Sciatic nerve (tissue), 2 donors: ENCODE measurements at places on chromosomes 16 and 17. TPM values are rescaled to one million over a fixed set of nuclear protein-coding genes. Genes with fewer than 3 reads are reported as not detected.

DNA sequence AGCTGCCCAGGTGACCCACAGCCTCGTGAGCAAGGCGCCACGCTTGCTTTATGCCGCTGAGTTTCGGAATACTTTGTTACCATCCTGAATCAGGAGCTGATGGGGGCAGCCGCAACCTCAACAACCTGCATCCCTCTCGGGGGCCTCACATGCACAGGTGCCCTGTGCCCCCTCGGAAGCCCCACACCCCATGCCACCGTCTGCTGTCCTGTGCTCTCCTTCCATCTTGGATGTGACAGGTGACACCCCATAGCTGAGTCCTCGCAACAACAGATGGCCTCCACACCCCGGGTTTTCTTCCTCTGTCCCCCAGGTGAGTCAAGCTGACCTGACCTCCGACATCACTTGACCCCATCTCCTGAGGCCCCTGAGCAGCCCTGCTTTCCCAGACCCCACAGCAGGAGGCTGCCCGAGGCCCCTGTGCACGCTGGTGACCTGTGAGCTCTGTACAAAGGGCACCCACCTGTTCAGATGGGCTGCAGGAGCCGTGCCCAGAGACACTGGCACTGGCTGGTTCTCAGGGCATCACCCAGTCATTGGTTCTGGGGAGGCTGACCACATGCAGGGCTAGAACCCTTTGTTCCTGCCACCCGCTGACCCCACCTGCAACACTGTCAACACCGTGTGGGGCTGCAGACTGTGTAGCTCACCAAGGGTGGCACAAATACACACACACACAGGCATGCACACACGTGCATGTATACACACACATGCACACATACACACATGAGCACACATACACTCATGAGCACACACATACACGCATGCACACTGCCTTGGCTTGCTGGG is 57.7 kb downstream of the RMI2 start:
- no peak for DNase-seq

- DNase-seq = no peak
These were observed 1.2 kb downstream of the CACNA1G start for GRCh38 chr17:50561746-50562141.

ZNF469 gene
- total RNA-seq = 2.9 TPM

- DNase-seq = no peak
These were observed 27.1 kb upstream of the ANKFN1 start for GRCh38 chr17:56125830-56126819.

TRIM72 gene
- total RNA-seq = 0.40 TPM

DNA sequence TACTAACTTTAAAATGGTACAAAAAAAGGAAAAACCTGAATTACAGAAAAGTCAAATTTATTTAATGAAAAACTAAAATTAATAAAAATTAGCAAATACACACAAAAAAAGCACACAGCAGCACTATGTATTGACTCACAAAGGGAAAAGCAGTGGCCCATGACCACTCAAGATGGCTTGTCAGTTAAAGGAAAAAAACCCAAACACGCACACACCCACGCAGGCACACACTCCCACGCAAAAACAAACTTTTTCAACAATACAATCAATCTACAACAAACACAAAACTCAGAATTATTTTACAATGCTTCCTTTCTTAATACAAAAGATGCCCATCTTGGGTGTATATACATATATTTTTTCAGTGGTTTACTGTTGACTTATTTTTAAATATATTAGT is 24.2 kb downstream of the SIAH1 start:
- no peak for DNase-seq

- no peak for DNase-seq
These were observed 33.5 kb upstream of the DOC2B start for GRCh38 chr17:214881-215331.

MPV17L gene
- 7.9 TPM for total RNA-seq

DNA sequence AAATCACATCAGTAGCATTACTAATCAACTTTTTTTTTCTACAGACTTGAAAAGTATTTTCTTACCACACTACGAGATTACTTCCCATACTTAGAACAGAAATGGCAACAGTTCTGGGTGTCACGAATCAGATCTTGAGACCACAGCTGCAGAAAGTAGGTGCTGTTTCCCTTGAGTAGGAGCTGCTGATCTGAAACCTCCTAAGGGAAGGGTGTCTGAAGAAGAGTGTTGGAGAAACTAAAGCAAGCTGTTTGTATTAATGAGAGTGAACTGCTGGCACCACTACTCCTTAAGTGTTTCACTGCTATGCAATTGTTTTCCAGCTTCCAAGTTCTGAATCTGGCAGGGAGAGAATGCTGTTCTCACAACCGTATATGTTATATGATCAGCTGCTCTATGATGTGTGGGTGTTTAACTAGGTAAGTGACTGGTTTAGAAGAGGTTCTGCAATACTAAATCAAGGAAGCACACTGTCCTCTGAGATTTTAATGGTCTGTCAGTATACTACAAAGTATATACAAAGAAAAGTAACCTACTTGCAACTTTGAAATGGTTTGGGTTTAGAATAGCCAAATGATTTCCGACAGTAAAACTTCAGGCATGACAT is 3.3 kb downstream of the ZNF652 start:
- DNase-seq = no peak

DNA sequence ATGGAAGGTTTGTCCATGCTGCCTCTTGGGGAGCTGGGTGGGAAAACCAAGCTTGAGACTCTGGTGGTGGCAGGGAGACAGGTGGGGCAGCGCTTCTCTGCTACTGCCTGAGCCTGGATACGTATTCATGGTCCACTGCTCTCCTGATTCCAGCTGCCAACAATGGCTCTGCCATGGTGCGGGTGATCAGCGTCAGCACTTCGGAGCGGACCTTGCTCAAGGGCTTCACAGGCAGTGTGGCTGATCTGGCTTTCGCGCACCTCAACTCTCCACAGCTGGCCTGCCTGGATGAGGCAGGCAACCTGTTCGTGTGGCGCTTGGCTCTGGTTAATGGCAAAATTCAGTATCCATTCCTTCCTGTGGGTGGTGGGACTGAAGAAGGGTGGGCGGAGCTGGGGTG is 4.2 kb downstream of the EDC4 start:
- no peak for DNase-seq

DNA sequence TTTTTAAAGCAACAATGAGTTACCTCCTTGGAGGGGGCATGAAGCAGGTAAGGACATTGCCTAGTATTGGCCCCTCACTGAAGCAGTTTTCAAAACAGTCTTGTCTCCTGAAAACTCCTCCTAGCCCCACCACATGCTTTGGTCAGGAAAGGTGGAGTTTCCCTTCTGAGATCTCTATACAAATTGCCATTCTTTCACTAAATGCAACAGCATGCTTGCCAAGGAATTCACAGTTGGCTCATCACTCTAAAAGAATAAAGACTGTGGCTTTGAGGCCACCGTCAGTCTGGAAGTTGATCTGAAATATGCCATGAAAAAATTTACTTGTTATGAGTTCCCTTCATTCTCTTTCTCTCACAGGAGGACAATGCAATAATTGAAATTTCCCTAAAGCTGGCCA is 4.2 kb downstream of the TTC19 start:
- DNase-seq = no peak
